Daoy (cell line): ENCODE measurements at places on chromosomes 5 and 9.
A peak's percentile ranks its signal among the peaks of the same experiment; 100 is the strongest.

DNA sequence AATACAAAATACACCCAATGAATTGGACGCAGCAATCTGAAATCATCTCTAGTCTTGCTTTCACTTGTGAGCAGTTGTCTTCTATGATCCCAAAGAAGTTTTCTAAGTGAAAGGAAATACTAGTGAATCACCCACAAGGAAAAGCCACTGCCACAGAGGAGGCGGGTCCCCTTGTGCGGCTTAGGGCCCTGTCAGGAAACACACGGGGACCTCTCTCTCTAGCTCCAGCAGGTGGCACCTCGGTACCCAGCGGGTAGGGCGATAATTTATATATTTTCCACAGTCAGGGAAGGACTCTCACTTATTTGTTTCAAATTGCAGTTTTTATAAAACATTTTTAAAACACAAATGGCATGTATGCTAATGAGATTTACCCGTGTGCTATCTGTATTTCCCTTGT is 417.1 kb downstream of the KDM4C start:
- DNase-seq, result peak; percentile 27

GRCh38 chr9:92952906-92953610 is 5.7 kb downstream of the FGD3 start:
- DNase-seq, result peak; percentile 64

DNA sequence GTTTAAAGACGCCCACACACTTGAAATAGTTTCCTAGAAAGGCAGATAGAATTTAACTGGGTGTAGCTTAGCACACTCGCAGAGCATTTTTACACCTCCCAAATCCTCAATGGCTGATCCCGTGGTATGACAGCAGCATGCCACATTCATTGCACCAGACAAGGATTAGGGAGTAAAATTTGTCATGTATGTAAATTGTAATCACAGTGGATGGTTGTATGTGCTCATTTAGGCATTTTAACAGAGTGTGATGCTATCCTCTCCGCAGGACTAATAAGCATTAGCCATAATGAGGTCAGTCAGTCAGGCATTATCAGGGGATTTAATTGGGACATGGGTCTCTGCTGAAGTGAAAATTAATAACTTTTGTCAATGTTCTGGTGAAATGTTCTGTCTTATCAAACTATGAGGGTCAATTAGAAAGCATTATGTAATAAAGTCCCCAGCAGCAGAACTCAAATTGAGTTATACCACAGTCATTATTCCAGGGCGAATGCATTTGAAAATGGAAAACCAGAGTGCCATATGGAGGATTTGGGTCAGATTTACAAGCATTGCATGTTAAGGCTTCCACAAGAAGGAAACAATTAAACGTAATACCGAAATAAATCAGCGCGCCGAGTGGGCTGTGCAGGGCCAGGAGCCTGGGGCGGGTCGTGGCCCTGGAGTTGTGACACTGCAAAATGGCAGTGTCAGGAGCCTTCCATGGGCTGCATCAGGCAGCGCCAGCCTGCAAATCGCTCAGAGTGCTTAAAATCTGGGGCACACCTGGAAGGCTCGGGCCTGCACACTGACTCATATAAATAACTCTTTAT is 602.2 kb downstream of the BNC2 start:
- DNase-seq, result no peak

GRCh38 chr9:69805962-69806515 is 14.6 kb upstream of the CFAP95 start:
- no peak for DNase-seq

GRCh38 chr9:95077053-95077765 is 240.3 kb downstream of the FANCC start:
- no peak for DNase-seq

DNA sequence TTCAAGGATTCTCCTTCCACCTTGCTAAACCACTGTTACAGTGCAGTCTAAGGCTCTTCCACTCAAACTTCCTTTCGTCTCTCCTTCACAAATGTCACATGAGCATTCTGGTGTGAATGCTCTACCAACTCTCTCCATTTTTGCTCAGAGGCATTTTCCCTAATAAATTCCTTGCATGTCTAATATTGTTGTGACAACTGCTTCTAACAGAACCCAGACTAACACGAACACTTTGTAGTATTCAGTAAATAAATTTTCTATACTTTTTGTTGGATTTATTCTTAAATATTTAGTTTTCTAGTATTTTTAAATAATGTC is 24.0 kb downstream of the RAPGEF6 start:
- no peak for DNase-seq

DNA sequence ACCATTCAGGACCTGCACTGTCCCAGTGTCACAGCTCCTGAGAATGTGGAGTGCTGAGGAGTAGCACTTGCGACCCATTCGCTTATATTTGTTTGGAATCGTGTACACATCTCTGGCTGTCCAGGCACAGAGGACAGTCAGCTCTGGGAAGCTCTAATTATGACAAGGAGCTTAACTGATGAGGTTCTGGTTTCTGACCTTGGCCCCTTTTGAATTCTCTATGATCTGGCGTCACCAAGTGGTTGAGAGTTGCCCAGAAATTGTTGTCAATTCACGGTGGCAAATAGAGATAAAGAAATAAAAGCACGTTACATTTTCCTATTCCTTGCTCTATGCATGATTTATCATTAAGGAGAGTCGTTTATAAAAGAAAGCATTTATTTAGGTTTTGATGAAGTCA is 34.9 kb upstream of the LECT2 start:
- no peak for DNase-seq

DNA sequence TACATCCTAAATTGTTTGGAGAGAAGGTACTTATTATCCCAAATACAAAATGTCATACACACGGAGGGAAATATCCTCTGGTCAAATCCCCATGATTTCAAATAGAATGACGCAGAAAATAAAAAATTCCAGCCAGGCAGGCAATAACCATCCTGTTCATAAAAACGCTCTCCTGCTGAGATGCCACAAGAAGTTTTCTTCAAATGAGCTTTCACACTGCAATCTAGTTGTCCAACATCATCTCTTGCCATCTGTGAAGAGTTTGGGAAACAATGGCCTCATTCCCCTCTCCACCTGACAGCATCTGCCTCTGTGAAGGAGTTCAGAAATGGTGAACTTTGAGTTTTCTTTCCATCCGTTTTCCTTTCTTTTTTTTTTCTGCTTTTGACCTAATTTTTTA is 83.3 kb upstream of the SLC30A5 start:
- no peak for DNase-seq

DNA sequence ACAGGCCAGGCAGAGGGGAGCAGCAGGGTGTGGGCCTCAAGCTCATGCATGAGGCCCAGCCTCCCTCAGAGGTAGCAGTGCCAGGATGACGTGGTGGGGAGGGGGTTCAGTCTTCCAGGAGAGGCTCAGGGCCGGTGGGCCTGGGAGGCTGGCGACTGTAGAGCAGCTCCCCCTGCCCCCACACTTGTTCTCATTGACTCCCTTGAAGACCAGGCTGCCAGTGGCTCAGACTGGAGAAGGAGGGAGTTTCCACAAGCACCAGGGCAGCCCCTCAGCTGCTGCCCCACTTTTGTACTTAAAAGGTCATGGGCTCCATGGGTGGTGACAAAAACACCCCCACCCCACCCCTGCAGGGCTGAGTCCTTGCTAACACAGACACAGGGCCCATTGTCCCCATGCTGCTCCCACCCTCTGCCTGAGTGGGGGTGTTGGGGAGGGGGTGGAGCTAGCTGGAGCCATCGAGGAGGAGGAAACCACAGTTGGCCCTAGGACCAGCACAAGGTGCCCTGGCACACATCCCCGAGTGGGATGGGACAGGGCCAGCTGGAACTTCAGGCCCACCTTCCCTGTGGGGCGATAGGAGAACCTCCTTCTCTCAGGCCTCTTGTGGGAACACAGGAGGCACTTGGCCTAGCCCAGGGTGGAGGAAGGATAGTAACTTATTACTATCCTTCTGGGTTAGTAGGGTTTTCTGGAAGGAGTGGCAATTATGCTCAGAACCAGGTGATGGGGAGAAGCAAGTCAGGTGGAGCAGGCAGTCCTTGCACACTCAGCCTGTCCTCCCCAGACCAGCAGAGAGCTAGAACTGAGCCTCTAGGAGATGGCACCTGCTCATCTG is 10.7 kb downstream of the PDLIM4 start:
- DNase-seq, result peak; percentile 39

- DNase-seq, result peak; percentile 23
Measured at GRCh38 chr9:77158772-77159513, 18.4 kb upstream of the VPS13A start.

DNA sequence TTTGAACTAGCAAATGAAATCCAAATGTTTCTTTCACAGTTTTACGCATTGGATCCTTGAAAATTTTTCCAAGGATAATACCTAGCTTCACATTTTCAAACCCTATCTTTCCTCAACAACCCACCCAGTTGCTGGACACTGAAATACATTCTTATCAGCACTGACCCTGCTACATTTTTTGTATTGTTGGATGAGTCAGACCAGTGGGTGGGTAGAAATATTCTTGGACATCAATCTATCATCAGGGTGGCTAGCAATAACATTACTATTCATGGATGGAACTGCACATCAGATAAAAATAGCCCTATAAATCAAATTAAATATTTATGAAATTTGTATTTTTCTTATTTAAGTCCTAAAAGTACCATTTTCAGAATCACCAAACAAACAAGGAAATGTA is 407.4 kb upstream of the IZUMO3 start:
- DNase-seq, result no peak

DNA sequence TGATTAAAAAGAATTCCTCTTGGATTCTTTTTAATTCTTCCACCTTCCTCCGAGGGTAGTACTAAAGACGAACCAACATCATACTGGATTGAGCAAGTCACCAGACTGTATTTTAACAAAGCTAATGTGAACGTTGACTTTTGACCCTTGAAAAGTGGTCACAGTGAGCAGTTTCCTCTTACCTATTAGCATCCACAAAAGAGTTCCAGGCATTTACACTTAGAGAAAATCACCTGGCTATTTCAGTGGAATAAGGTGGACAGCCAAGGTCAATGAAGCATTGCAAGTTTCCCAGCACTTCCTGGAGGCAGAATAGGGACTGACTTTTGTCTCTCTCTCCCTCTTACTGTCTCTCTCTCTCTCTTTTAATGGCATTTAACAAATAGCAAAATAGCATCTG is 145.1 kb upstream of the DAB2 start:
- no peak for DNase-seq

- DNase-seq, result peak; percentile 34
Measured at GRCh38 chr9:32431940-32432555, 47.6 kb downstream of the ACO1 start.

GRCh38 chr5:17217493-17218352 is at the start of gene BASP1:
Gene BASP1 (plus strand): TSS chr5:17217631. CDS start chr5:17275217, 57,586 bp downstream.
- peak; percentile 89 for DNase-seq

DNA sequence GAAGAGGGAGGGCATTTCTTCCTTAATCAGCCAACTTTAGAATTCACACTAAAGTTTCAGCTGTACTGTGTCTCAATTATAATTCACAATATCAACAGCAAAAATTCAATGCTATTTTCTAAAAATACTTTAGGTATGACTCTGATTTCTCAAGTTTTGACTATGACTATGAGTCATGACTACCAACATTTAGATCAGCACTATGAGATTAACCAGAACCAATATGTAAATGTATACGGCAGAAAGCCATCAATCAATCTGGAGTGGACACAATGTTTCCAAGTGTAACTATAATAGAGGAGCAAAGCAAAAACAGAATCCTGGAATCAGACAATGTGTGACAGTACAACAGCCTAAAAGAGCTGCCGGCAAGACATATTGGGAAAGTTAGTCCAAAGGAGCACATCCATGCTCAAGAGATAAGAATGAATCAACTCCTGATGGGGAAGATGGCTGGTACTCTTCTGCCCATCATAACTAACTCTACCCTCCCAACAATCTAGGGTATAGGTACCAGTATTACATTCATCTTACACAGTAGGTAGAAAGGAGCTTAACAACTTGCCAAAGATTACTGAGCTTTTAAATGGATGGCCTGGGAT is 294.4 kb downstream of the SEMA5A start:
- no peak for DNase-seq

DNA sequence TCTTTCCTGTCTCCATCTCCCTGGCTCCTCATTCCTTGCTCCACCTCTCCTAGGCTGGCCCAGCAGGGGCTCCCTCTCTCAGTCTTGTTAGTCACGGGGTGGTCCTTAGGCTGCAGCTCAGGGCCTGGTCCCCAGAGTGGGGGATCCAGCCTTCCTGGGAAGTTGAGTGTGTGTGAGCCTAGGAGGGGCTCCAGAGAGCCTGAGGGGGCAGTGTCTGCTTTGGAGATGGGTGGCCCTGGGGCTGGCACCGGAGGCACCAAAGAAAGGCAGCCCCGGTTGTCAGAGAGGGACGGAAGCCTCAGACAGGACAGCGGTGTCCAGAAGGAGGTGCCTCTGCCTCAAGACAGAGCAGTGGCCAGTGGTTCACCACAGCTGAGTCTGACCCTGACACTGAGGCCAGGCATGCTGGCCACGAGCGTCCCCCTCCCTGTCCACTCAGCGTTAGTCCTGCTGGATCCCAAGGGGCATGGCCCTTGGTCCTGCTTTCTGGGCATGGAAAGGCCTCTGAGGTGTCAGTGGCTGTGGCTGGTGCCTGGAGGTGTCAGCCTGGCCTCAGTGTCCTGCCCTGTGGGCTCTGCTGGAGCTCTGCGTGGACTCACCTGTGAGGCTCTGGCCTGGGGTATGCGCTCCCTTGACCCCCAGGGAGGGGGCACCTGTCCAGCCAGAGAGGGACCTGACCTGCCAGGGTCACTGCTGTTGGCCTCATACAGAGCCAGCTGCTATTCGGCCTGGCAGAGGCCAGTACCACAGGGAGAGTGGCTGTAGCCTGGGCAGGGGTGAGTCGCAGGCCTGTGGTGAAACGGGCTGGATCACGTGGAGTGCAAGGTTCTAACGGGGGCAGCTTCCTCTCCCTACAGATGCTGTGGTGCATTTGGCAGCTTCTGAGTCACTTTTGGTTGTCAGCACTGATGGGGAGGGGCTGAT is 130.6 kb downstream of the CACNA1B start:
- peak; percentile 35 for DNase-seq

GRCh38 chr5:154395407-154396106 is 50.2 kb upstream of the SAP30L start:
- DNase-seq, result peak; percentile 53

DNA sequence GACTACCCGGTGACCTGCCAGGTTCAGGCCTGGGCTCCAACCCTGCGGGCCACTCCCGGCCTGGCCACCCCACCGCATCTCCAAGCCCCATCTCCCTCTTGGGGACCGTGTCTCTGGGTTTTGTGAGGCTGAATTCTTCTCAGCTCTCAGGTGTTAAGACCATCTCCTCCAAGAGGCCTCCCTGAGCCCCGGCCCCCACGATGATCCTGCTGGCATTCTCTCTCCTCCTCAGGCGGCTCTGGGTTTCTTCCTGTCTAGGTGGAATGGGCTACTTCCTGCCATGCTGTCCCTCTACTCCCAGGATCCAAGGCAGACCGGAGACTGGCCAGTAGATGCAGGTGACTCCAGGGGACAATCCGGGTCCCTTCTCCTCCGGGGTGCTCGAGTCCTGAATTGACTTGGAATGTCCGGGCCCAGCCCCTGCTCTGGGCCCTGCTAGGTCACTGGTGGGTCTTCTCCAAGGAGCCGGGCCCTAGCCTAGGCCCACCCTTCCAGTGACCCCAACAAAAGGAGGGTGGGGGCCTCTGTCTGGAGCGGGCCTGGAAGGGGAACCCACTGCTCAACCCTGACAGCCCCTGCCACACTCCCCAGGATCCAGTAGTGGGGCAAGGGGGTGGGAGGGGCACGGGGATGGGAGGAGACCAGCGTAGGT is 219.8 kb downstream of the C9orf50 start:
- no peak for DNase-seq

GRCh38 chr5:33675958-33676464 is 215.8 kb downstream of the ADAMTS12 start:
- DNase-seq, result no peak

GRCh38 chr9:86626802-86627201 is 272.6 kb upstream of the TUT7 start:
- DNase-seq, result no peak
